ENCODE measurements at places on chromosomes 13 and 19. TPM values are rescaled to one million over a fixed set of nuclear protein-coding genes. Genes with fewer than 3 reads are reported as not detected.

SMAD9 gene
- 1.8 TPM for total RNA-seq

KIR3DL1 gene
- not detected for total RNA-seq

DKKL1 gene
- total RNA-seq: not detected

LILRB5 gene
- total RNA-seq: not detected

NCR1 gene
- not detected for total RNA-seq

SPC24 gene
- total RNA-seq: 90.8 TPM

Measured in subcutaneous preadipocyte (primary cell).